ENCODE measurements at places on chromosomes 1 and 21.

DNA sequence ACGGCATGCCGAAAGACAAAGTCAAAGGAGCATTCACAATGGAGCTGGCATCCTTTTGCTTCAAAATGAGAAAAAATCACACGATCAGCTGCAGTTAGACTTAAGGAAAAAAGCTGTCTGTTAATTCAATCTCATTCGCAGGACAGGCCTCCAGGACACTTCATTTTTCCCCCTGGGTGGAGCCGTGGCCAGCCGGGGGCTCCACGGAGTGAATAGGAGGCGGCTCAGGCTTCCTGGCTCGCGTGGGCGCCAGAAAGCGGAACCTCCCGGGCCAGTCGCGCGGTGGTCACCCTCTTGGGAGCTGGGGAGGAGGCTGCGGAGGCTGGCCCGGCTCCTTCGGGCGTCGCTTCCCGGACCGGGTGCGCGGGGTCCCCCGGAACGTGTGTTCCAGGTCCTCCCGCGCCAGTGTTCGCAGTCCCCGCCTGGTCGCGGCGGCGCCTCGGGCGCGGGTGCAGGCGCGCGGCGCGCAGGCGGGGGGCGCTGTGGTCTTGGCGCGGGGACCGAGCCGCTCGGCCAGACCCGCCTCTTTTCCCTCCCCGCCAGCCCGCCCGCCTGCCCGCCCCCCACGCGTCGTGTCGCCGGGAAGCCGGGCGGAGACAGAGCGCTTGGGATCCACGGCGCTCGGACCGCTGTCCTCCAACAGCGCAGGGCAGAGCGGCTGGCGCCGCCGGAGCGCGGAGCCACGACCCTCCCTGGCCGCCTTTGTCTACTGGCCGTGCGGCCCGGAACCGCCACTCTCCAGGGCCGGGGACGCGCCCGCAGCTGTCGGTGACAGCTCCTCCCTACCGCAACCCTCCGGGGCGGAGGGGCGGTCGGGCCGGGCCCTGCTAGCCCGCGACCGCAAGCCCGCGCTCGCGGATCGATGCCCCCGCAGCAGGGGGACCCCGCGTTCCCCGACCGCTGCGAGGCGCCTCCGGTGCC lies at the start of gene RHOU:
Gene RHOU (plus strand): TSS at position 599 of the 921 bp plus-strand sequence. CDS start 264 bp downstream, at position 863.
- peak; percentile 65 for DNase-seq

- DNase-seq, result no peak
Measured at GRCh38 chr21:38420140-38420539, 78.1 kb downstream of the ERG start.

DNA sequence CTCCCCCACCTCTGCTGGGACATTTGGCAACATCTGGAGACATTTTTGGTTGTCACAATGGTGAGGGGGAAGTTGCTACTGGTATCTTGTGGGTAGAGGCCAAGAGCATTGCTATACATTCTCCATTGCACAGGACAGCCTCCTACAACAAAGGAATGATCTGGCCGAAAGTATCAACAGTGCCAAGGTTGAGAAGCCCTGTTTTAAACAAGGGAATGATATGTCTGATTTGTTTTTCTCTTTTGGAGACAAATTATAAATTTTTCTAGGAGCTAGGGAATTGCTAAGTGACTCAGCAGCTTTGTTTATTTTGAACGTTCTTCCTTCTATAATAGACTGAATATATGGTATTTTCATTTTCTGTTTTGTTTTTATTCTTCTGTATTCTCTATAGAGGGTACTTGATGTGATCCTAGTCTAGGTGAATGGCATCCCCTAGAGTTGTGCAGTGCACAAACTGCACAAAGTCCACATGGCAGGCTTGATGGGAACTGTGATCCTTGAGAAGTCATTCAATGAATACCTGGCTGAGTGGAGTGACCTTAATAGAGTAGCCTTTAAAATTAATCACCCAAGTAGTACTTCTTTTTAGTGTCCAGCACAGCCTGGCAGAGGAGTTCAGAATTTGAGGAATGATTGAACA lies 288.6 kb upstream of the USP24 start:
- no peak for DNase-seq

DNA sequence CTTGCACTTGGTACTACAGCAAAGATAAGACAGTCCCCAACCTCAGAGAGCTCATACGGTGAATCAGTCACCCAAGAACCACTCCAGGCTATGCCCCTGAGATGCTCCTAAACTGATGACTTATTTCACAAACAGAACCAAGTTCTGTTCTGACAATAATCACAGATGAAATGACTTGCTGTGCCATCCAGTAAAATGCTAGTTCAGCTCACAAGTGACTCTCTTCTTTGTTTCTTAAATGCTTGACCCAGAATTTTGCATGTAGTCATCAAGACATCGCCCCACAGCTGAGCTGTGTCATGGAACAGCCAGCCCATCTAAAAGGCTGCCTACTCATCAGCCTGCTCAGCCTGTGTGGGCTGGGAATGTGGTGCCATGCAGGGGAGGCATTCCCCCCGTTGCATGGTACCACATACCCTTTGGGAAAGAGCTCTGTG lies 6.1 kb upstream of the SLC19A2 start:
- DNase-seq, result no peak

DNA sequence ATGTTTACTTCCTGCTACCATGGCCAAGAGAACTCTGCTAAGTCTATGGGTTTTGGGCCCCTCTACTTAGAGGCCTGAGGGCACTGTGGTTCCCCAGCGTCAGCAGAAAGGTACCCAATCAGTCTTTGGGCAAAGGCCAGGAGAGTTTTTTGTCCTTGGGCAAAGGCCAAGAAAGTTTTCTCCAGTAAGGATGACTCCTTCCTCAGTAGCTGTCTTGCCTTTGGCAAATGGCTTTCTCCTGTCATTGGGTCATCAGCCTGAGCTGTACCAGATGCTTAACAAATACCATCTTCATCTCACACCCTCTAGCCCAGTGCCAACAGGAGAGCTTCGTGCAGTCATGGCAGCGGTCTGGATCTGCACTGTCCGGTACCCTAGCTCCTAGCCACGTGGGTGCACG lies 199.3 kb upstream of the TMEM51 start:
- no peak for DNase-seq

DNA sequence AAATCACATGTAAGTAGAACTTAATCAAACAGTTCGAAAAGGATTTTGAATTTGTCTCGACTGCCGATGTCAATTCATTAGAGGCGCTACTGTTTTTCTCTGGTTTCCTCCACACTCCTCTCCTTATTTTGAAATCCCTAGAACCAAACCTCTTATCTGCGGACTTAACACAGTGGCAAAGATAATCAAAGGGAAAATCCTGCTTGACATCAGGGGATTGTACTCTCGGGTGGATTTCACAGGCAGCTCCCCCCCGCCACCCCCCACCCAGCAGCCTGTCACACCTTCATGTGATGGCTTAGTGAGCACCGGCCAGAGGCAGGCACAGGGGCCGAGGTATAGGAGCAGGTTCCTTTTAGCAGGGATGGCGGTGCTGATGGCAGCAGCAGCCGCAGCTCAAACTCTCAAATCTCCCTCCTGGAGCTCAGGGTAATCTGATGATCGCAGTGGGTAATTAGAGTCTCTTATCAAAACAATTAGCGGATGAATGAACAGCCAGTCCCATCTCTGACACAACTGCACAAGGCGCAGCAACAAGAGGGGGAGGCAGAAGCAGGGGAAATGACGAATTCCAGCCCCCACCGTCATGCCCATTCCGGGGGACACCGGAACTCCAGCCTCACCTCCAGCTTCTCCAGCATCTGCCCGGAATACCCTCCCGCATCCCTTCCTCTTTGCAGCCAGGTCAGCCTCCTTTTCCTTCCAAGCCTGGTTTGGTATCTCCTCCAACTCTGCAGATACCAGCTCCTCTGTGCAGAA lies 80.3 kb downstream of the SSBP3 start:
- DNase-seq, result no peak

DNA sequence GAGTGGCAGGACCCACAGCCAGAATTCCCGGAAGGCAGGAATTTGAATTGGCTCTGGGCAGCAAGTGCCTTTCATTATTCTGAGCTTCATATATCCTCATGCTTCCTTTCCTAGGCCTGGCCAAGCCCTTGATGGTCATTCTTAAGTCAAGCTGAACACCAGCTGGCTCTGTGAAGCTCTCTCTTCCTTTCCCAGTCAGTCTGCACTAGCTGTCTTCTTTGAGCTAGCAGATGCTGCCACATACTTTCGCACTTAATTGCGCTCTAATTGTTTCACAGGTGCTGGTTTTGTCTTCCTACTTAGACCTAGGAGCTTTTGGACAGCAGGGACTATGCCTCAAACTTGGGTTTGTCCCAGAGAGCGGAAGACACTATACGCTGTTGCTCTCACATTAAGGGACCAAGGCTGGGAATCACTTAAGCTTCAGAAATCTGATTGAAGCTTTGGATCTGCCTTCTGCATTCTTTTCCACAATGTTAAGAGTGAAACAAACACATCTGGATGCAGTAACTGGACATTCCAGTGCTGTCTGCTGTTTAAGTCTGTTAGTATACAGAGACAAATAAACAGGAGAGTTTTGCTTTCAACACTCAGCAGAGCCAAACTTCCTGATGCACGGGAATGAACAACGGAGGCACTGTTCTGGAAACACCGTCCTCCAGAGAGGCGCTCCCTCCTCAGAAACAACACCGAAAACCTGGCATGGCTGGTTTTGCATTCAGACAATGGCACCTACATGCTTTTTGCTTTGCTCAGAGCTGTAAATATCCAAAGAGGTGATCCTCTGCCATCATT lies 2.2 kb downstream of the TLR5 start:
- DNase-seq, result no peak

DNA sequence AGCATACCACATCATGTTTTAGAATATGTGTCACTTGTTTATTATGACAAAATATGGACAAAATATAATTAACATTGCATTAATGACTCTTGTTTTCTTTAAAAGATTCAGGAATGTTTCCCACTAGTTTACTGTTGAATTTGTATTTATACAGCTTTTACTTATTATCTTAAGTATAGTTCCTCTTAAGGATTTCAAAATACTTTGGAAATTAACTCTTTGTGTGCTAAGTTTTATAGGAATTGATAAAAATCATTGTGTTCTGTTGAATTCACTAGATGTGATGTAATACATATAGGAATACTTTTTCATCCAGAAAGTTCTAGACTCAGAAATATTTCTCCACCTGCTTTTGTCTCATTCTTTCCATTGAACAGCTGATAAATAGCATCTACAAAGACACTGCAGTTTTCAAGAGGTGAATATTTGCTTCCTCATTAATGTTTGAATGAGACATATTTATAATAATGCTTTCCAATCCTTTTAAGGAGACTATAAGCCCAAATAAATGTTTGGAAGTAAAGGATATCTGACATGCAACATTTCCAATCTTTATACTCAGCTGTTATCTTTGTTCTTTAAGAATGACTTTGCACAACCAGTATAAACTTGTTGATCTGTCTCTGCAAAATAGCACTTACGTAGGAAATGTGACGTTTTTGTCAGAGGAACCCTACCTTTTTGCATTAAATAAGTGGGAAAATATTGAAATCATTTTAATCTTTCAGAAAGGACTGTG lies 38.4 kb upstream of the SAMSN1 start:
- no peak for DNase-seq

GRCh38 chr21:46020581-46020980 lies 39.0 kb downstream of the COL6A1 start:
- no peak for DNase-seq

DNA sequence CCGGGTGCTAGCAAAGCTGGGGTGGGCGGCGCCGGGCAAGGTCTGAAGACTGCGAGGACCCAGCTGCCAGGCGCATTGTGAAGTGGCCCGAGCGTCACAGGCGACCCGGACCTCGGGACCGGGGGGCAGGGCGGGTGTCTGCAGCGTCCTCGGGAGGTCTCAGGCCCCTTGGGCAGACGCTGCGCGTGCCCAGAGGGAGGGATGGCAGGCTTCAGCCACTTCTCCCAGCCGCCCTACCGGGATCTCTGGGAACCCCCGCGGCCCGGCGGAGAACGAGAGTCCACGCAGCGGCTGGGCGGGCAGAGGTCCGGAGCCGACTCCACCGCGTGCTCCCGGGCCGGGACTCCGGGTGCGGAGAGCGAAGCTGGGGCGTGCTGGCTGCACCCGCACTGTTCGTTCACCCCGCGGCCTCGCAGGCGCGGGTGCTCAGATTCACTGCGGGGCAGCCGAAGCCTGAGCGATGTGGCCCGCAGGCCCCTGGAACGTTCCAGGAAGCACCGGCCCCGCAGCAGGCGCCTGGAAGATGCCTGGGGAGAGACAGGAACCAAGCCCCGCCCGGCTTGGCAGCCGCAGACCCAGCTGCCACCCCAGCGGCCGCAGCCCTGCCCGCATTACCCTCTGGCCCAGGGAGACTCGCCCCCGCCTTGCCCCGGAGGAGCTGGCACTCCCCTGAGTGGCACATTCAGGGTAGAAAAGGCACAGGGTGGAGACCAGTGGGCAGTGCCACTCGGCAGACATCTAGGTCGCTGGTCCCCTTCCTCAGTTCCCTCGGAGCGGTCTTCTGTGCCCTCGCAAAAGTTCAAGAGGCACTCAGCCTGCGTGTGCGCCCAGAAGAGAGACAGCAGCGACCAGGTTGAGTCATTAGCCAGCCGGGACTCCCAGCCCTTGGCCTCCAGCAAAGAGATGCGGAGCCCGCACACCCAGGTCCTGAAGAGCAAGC lies at the start of gene CCDC185:
Gene CCDC185 (plus strand): TSS at position 141 of the 940 bp plus-strand sequence. CDS start 61 bp downstream, at position 202.
- DNase-seq, result no peak

- DNase-seq, result no peak
Measured at GRCh38 chr1:8763888-8764287, 53.6 kb downstream of the RERE start.

GRCh38 chr21:14911351-14911750 lies 153.4 kb downstream of the NRIP1 start:
- DNase-seq, result no peak

- DNase-seq, result no peak
Measured at GRCh38 chr1:56439610-56440264, 139.6 kb downstream of the PLPP3 start.

- no peak for DNase-seq
Measured at GRCh38 chr1:85624361-85624760, 43.8 kb downstream of the CCN1 start.

DNA sequence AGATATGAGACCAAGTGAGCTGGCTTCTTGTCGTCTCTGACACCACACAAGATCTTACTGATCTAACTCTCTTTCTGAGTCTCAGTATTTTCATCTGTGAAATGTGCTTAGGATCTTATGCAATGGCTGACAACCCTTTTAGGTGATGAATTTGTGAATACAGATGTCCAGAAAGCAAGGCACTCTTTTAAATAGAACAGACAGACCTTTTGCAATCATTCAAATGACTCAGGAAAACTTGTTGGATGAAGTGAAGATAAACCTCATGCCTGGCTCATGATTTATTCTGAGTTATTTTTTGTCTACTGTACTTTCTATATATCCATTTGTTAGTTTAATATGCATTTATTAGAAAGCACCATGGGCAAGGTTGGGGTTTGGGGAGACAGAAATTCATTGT lies 411.3 kb downstream of the PTPRU start:
- no peak for DNase-seq

GRCh38 chr1:31786366-31787060 lies 22.4 kb upstream of the ADGRB2 start:
- no peak for DNase-seq

GRCh38 chr1:61299463-61299862 lies 217.1 kb downstream of the NFIA start:
- DNase-seq, result no peak
